ENCODE measurements at places on chromosomes 3 and 15.

DNA sequence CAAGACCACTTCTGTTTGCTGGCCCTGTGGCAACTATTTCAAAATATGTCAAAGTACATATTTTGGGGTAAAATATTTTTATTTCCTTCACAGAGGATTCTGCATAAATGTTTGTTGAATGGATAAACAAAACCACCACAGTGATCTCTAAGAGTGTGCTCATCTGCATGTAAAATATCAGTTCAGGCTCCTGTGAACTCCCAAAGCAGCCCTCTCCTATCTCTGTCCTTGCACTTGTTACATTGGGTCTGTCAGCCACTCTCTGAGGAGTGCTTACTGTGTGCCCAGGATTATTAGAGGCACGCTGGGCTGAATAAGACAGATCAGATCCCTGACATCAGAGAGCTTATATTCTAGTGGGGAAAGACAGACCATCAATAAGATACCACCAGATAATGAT is 27.1 kb downstream of the IQCH start:
- no peak for DNase-seq

GRCh38 chr3:110995461-110996231 is 76.0 kb upstream of the NECTIN3 start:
- no peak for DNase-seq

- no peak for DNase-seq
These were observed 31.0 kb upstream of the SLCO2A1 start for GRCh38 chr3:134060561-134061385.

- DNase-seq, result no peak
These were observed 429.2 kb downstream of the OTOL1 start for GRCh38 chr3:161925749-161926360.

DNA sequence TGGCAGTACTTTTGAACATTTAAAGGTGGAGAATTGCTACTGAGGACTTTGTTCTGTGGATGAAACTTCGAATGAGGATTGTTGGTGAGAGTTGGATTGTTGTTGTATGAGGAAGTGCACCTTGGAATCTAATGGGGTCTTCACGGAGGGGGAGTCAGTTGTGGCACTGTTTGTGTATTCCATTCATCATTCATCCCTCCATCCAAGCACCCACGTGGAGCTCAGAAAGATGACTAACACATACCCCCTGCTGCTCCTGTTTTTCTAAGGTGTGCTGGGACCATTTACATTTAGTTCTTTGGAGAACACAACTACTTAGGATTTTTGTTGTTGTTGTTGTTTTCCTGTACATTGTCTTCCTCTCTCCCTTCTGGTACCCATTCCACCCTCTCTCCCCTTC is 122.6 kb downstream of the IGF1R start:
- no peak for DNase-seq

- no peak for DNase-seq
These were observed 16.7 kb downstream of the ADAM10 start for GRCh38 chr15:58732625-58733363.

DNA sequence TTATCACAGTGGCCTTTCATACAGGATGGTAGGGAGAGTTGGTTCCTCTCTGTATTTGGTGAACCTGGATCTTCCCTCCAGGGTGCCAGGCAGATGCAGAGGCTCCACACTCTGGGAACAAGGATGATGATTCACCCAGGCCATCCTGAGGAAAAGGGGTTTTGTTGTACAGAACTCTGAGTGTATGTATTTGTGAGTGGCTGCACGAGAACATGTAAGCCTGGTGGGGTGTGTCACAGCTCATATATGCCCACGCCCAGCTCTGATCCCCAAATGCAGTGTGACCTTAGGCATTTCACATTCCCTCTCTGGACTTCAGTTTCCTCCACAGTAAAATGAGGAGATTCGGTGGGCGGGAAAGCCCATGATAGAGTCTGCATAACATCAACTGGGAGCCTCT is 11.6 kb upstream of the CILP start:
- no peak for DNase-seq

DNA sequence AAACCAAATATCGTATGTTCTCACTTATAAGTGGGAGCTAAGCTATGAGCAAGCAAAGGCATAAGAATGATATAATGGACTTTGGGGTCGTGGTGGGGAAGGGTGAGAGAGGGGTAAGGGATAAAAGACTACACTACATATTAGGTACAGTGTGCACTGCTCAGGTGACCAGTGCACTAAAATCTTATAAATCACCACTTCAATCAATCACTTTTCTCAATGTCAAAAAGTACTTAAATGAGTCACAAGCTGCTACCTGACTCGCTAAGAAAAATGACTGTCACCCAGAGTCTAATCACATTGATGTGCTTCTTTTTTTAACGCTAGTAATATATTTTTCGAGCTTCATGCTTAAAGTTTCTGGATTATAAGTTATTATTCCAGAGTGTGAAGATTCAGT is 95.5 kb downstream of the CBLB start:
- DNase-seq, result no peak

GRCh38 chr15:72078887-72079286 is 39.1 kb downstream of the MYO9A start:
- DNase-seq, result no peak

- no peak for DNase-seq
These were observed 10.0 kb downstream of the MYO5A start for GRCh38 chr15:52518487-52519371.

- DNase-seq, result no peak
These were observed 186.8 kb downstream of the SATB1 start for GRCh38 chr3:18238332-18238731.

DNA sequence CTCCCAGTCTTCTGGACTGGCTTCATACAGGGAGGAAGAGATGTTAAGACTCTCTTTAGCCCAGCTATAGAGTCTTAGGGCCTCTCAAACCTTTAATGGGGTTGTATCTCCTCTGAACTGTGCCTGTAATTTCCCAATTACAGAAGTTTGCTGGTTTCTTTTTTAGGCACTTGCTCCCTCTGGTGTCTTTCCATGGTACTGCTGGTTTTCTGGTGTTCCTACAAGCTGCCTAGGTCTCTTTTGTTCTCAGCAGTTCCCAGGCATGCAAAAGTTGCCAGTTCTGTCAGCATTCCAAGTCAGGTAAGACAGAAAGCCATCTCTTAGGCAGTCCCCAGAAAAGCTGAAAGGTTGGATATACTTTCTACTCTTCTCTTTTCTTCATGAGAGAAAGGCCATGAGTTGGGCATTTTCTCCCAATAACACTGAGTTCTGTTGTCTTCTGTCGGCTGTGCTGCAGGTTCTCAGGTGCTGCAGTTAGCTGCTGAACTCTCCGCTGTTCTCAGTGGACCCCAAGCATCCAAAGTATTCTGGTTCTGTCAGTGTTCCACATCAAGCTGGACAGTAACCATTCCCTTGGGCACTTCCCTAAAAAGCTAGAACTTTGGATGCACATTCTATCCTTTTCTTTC is 54.4 kb upstream of the EHHADH start:
- peak; percentile 90 for DNase-seq

DNA sequence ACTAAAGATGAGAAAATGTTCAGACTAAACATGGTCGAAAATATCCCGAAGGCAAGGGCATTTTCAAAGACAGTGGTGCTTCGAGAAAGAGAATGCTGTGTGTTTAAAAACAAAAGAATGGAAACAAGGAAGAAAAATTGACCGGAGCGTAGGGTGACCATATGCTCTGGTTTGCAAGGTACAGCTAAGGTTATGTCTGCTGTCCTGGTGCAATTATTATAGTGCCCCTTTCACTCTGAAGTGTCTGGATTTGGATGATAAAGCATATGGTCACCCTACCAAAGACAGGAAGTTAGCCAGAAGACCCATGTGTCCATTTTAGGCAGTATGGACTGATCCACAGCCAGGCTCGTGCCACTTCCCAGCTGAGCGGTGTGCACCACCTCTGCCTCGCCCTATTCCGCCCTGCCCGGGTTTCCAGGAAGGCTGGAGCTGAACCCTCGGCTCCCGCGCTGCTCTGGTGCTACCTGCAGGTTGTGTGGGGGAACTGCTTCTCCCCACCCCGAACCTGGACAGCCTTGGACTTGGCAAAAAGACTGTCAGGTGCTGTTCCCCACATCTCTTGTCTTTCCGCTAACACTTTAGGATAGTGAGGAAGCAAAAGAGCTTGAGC is 25.2 kb downstream of the GOLGA6D start:
- peak; percentile 87 for DNase-seq

DNA sequence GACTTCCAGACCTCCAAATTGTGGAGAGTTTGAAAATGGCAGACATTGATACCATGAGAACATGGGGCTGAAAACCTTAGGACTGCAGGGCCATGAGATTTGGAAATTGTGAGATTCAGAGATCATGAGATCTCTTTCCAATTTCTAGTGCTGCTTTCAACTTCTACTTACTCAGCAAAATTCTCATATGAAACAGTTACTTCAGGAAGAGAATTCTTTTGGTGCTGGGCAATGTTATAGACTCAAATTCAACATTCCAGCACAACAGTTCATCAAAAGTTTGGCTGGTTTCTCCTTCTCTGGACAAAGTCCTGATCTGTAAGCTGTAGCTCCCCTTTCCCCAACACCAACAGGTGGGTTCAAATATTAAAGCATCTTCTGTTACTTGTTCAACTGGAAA is 506.9 kb upstream of the NECTIN3 start:
- DNase-seq, result no peak

- no peak for DNase-seq
These were observed 32.4 kb downstream of the CHSY1 start for GRCh38 chr15:101219441-101219840.

- no peak for DNase-seq
These were observed 123.5 kb downstream of the DLG1 start for GRCh38 chr3:197174927-197175326.

DNA sequence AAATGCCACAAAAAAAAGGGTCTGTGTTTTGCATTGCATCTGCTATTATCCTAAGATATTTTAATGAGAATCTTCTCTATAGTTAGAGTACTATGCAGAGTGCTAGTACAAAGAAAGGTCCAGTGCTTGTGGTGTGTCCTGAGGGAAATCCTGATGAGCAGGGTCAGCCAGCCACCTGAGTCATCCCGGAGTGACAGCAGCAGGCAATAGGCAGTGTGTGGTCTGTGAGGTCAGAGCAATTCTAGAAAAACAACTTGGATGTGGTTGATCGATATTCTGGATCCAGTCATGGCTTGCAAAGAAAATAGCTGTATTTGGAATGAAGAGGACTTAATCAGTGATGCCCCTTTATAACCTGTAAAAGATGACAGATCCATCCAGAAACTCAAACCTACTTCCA is 119.2 kb downstream of the CTNNB1 start:
- peak; percentile 48 for DNase-seq

GRCh38 chr3:46564190-46565021 is 1.7 kb downstream of the LRRC2 start:
- DNase-seq, result no peak

GRCh38 chr3:156339491-156339890 is 215.4 kb downstream of the SSR3 start:
- DNase-seq, result no peak

- DNase-seq, result no peak
These were observed 379.6 kb downstream of the MECOM start for GRCh38 chr3:169283951-169284350.

- peak; percentile 15 for DNase-seq
These were observed 534.9 kb upstream of the ARRDC4 start for GRCh38 chr15:97425596-97425995.

DNA sequence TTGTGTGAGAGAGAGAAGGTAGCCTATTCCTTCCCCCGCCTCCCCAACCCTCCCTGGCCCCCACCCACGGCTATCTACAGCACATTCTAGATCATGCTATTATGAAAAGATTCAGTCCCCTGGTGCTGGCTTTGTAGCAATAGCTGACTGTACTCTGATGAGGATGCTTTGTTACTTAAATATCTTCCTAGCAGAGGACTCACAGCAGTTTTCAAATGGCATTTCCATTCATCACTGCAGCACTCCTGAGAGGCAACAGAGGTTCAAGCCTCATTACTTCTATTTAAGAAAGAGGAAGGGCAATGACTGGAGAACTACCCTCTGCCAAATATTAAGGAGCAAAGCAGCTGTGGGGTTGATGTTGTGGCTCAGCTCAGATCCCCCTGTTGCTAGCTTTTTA is 61.0 kb downstream of the LRRN1 start:
- DNase-seq, result no peak

- DNase-seq, result peak; percentile 74
These were observed 17.2 kb downstream of the MYL3 start for GRCh38 chr3:46845860-46846623.

GRCh38 chr3:185983495-185984141 is 45.8 kb upstream of the TRA2B start:
- peak; percentile 87 for DNase-seq

DNA sequence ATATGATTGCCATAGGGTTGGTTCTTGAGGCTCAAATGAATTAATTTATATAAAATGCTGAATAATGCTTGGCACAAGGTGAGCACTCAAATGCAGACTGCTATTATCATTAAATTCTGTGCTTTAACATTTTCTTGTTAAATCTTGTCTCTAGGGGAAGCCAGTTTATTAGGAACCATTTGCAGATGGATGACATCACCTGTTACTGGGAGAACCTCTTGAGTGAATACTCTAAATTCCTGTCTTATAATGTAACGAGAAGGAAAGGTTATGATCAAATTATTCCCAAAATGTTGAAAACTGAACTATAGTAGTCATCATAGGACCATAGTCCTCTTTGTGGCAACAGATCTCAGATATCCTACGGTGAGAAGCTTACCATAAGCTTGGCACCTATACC is 6.2 kb upstream of the TIMMDC1 start:
- no peak for DNase-seq

DNA sequence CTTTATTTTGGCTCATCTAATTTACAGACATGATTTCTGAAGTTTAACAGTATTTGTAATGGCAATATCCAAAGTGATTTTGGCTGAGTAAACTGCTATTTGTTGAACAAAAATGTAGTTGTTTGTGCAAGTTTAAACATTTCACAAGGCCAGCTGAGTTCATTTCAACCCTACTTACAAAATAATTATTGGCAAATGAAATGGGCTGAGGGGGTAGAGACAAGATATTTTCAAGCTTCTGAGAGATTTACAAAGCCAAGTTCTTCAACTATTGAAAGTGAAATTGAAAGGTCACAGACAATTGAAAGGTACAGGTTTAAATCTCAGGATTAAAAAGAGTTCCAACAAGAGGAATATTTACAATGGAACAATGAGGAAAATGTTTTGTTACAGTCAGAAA is 77.1 kb downstream of the DUT start:
- no peak for DNase-seq

- no peak for DNase-seq
These were observed 376.5 kb downstream of the MECOM start for GRCh38 chr3:169286992-169287391.

DNA sequence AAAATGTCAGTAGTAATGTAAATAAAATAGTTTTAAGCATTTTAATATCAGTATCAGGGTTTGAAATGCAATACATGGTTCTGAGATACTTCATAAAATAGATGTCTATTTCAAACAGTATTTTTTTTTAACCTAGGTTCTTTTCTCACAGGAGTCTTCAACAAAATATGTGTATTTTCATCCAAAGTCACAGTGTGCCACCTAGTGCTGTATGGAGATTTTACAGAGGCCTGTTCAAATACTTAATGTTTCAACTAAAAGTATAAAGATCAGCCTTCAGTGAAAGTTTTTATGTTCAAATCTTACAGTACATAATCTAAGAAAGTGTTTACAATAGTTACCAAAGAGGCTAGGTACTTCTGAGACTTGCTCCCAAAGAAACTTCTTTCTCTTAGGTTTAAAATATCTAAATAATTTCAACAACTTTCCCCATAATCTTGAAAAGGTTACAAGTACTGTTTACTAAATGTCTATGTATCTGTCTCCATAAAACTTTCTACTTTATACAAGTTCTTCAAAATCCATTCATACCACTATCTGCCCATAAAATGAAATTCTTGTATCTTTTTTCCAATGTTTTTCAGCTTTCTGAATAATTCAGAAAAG is 38.3 kb downstream of the SCAPER start:
- DNase-seq, result peak; percentile 18

- DNase-seq, result no peak
These were observed 20.3 kb upstream of the EPB42 start for GRCh38 chr15:43241100-43241499.

GRCh38 chr15:24678485-24678884 is 2.9 kb downstream of the NPAP1 start:
- DNase-seq, result no peak

Data from Calu3 (cell line).